A549 treated with RU486 at 1 μM for 4 hours (cell line): ENCODE measurements at places on chromosomes 6 and 20. TPM values are rescaled to one million over a fixed set of nuclear protein-coding genes. Genes with fewer than 3 reads are reported as not detected.

Gene UTRN
- total RNA-seq: 5.7 to 15.5 TPM (median 10.9 TPM) in 5 replicates

Gene SLC4A11
- 5.7 to 7.8 TPM (median 7.0 TPM) in 5 replicates for total RNA-seq

Gene SLC25A27
- total RNA-seq: 0.27 to 0.70 TPM (median 0.46 TPM) in 5 replicates

Gene PRR18
- 0.16 to 0.27 TPM (median 0.23 TPM) in 4 of 5 replicates, not detected in the other for total RNA-seq

Gene CLPSL2
- total RNA-seq: 0.50 to 1.4 TPM (median 1.3 TPM) in 4 of 5 replicates, not detected in the other

Gene SNAP91
- 0.26 to 0.46 TPM (median 0.31 TPM) in 4 of 5 replicates, not detected in the other for total RNA-seq

Gene BPIFA1
- not detected in 5 replicates for total RNA-seq

Gene CENPW
- total RNA-seq: 34.0 to 44.6 TPM (median 41.9 TPM) in 5 replicates

Gene RHAG
- 0.09 to 0.10 TPM in 2 of 5 replicates, not detected in the others for total RNA-seq

Gene JAG1
- total RNA-seq: 35.2 to 57.3 TPM (median 51.9 TPM) in 5 replicates

Gene FOXQ1
- total RNA-seq: 3.5 to 7.5 TPM (median 6.7 TPM) in 5 replicates

Gene LAMA5
- 195 to 408 TPM (median 321 TPM) in 5 replicates for total RNA-seq

Gene PNPLA1
- total RNA-seq: not detected in 5 replicates

Gene UNC5CL
- total RNA-seq: 0.30 to 0.57 TPM (median 0.42 TPM) in 5 replicates

Gene TBC1D32
- 0.32 to 2.4 TPM (median 1.0 TPM) in 5 replicates for total RNA-seq

Gene GABRR1
- not detected in 5 replicates for total RNA-seq

Gene MRAP2
- total RNA-seq: 1.1 to 1.7 TPM (median 1.3 TPM) in 5 replicates
